Calu3 (cell line): ENCODE measurements at places on chromosomes 5 and 9.

- no peak for DNase-seq
These were observed 4.8 kb upstream of the ZNF366 start for GRCh38 chr5:72511774-72512592.

- DNase-seq, result no peak
These were observed 500.1 kb upstream of the SGCD start for GRCh38 chr5:155826611-155827507.

- no peak for DNase-seq
These were observed 30.8 kb downstream of the GLRX start for GRCh38 chr5:95791751-95792150.

- peak; percentile 7 for DNase-seq
These were observed 213.3 kb downstream of the CDK5RAP2 start for GRCh38 chr9:120366644-120367019.

- DNase-seq, result no peak
These were observed 59.8 kb upstream of the RFX3 start for GRCh38 chr9:3585606-3586005.

GRCh38 chr5:35302544-35302943 lies 72.3 kb upstream of the PRLR start:
- no peak for DNase-seq

DNA sequence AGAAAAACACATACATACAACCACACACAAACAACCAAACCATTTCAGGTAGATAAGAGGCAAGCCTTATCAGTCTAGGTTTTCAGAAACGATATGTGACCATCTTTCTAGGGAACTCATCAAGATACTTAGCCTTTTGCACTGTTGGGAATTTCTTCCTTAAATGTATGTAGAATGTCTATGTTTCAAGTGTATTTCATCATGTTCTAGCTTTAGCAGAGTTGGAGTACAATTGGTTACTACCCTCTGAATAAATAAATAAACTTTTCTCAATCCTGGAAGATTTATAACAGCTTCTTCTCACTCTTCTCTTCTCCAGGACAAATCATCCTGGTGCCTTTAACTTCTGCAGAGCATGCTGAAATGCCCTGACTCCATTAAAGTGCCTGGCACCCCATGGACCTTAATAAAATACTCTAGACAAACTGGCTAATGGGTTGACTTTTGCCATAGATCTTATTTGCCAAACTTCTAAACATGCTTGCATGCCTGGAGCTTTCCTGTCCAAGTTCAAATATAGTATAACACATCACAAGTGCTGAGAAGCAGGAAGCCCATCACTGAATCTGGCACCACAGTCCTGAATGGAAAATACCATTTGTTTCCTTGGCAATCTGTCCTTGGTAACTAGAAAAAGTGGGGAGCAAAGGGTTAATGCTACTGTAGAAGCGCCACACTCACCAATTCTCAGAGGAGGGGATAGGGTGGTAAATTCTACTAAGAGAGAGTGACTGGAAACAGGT lies 33.1 kb upstream of the ZNF462 start:
- DNase-seq, result no peak

DNA sequence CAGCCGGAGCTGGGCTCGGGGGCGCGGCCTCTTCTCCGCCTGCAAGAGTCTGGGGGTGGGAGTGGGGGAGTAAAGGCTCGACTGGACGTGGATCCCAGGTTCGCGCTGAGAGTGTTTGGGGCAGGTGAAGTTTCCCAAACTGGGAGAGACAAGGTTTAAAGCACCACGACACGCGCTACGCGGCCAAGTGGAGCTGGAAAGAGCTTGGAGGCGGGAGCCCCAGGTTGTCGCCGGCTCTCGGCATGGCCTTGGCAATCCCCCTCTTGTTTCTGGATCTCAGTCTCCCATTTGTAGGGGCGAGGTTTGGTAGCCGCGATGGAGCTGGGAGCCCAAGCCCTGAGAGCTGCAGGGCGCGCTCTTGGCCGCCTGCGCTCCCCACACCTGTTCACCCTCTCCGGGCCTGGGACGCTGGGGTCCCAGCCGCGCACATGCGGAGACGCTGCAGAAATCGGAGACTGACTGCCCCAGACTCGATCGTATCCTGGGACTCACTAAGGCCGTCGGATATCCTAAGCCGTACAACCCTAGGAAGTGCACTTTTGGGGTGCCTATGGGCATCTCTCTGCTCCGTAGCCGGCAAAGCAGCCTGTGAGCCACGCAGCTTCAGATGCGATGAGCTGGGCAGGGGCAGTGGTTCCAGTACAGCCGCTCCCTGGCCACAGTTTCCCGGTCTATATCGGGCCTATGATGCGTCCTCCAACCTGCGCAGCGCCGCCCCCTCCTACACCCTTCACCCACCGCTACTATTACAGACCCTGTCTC lies 937 bp downstream of the TMOD1 start:
- DNase-seq, result peak; percentile 5

DNA sequence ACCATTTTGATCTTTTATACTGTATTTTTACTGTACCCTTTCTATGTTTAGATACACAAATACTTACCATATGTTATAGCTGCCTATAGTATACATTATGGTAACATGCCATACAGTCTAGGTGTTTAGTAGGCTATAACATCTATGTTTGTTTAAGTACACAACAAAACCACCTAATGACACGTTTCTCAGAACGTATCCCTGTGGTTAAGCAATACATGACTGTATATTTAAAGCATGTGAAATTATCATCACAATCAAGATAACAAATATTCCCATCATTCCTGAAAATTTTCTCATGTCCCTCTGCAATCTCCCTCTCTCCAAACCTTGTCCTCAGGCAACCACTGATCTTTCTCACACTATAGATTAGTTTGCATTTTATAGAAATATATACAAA lies 66.4 kb upstream of the SUSD1 start:
- no peak for DNase-seq

- DNase-seq, result no peak
These were observed 95.2 kb downstream of the APTX start for GRCh38 chr9:32906213-32906612.

DNA sequence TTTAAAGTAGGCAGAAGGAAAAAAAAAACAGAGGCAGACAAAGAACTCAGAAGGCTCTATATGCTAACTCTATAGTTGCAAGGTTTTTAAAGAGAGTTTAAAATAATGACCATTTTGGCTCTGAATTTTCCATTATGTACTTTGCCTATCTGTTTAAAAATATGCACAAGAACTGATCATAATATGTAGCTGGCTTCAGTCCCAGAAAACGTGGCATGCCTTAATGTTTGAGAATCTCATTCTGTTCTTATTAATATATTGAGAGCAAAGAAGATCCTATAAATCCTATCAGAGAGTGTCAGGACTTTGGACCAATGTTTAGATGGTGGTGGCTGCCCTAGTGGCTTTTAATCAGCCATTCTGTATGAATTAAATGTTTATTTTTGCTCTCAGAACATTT lies 121.5 kb downstream of the JMY start:
- DNase-seq, result no peak

- no peak for DNase-seq
These were observed 22.0 kb upstream of the AK3 start for GRCh38 chr9:4762886-4763541.

DNA sequence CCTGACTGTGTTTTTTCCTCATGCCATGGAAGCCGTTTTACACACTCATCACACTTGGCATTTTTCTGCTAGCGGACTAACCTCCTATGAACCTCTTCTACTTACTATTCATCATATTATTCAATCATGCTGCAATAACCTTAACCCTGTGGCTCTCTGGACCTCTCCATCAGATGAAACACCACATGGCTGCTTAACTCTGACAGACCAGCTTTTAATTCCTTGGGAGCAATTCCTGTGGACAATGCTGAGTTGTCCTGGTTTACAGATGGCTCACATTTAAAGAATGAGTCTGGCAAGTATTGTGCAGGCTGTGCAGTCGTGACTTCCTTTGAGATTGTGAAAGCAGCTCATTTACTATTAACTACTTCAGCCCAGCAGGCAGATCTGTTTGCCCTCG lies 9.0 kb downstream of the OR1J1 start:
- DNase-seq, result no peak

DNA sequence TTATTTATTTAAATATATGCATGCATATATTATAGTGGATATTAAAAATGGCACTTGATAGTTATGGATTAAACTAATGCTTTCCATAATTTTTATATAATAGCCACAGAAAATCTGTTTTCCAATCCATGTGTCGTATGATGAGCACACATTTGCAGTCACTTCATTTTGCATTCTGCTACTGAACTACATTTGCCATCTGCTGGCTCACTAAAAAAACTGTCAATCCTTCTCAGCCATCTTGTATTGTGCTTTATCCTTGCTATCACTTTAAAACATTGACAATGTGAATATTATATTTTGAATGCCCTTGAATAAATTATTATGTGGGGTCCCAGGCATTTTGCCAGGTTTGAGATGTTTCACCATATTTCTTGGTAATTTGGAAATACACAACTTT lies 586.6 kb downstream of the DNAH5 start:
- no peak for DNase-seq

- DNase-seq, result peak; percentile 70
These were observed 935 bp upstream of the ZNF367 start for GRCh38 chr9:96418920-96419690.

DNA sequence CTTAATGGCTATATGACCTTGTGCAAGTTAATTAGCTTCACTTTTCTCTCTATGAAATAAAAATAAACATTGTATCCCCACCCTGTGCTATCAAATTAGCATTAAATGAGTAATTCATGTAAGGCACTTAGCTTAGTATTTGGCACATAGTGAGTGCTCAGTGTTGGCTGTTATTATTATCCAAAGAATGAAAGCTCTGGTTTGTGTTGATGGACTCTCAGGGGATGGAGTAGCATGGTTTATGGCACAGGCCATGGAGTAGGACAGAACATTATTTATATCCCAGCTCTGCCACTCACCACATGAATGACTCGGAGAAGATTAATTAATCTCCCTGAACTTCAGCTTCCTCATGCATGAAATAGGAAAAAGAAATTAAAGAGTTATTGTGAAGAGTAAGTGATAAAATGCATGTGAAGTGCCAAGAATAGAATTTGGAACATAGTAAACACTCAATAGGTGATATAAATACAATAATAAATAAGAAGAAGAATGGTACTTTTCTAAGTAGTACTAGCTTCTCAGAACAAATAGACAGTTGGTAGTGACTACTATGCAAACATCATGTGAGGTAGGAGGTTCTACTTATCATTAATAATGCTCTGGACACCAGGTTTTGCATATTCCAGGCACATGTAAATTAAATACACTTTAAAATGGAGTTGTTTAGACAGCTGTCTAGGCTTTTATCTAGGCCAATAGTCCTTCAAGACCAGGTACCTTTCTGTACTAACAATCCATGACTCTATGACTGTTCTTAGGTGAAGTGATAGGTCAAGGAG lies 146.4 kb downstream of the GRIA1 start:
- no peak for DNase-seq

- peak; percentile 94 for DNase-seq
These were observed 2.4 kb upstream of the TRIM7 start for GRCh38 chr5:181207214-181207959.

DNA sequence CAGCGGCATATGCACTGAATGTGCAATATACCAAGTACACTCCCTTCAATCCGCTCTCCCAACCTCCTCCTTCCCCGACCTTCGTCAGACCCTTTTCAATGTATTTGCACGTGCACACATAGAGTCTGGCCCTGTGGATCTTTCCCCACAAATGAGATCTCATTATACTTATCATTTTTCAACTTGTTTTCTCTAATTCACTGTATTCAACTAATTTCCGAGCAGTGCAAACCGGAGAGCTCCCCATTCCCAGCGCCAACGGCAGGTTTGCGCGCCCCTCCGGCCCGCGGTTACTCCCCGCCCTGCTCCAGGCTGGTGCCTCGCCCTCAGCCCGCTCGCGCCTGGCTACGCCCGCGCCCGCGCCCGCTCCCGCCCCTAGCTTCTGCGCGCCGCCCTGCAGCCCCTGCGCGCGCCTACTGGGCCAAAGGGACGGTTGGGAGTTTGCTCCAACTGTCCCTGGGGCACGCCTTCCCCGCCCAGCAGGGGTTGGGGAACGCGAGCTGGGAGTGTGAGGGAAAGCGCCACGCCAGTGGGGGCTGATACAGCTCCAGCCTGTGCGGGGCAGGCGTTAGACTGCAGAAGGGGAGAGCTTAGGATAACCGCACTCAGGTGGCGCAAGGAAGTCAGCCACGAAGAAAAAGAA lies 3.3 kb upstream of the CDC20B start:
- DNase-seq, result peak; percentile 80

GRCh38 chr9:134355561-134356279 lies 29.5 kb downstream of the RXRA start:
- DNase-seq, result peak; percentile 19

GRCh38 chr5:16932401-16932800 lies 3.7 kb downstream of the MYO10 start:
- DNase-seq, result no peak

DNA sequence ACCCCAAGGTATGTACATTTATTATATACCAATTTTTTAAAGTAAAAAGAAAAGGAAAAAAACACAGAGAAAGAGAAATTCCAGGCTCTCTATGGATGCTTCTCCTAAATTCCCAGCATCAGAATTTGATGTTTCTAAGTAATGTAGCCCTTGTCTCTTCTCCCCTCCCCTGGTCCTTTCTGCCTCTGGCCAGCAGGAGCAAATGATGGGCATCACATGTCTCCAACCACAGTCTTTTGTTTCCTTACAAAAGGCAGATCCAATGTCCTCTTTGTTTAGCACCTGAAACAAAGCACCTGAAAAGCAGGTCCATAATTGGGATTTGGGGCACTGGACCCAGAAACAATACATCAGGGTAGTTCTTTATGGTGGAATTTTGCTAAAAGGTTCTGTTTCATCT lies 50.4 kb upstream of the APC start:
- no peak for DNase-seq

DNA sequence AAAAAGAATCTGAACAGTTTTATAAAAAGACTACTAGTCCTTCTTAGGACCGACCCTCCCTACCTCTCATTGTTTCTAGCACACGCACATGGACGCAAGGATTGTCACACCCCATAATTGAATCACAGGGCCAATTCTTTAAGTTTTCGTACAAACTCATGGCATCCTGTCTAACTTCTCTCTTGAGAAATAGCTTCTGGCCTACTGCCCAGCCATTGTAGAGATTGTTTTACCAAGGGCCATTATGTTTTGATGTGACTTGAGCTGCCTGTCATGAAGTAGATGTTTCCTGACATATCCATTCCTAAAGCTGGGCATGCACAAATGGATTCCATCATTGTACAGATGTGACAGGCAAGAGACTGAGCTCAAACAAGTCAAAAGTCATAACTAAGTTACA lies 1672.1 kb upstream of the C9orf72 start:
- DNase-seq, result no peak

DNA sequence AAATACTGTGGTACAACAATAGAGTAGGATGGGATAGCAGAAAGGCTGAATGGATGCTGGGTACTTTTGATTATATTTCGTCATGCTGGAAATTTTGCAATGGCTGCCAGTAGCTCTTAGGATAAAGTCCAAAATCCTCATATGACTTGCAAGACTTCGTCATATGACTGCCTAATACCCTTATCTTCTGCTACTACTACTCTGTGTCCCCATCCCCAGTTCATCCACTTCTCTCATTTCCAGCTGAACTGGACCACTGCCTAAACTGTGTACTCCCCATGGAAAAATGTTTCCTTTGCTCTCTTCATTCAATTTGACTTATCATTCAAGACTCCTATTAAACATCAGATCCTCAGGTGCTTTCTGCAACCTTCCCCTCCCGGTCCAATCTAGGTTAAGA lies 212.9 kb downstream of the BRINP1 start:
- no peak for DNase-seq
